ENCODE measurements at places on chromosomes 3 and 15.

GRCh38 chr15:83970295-83970890 lies 265.2 kb upstream of the GOLGA6L4 start:
- DNase-seq, result no peak

DNA sequence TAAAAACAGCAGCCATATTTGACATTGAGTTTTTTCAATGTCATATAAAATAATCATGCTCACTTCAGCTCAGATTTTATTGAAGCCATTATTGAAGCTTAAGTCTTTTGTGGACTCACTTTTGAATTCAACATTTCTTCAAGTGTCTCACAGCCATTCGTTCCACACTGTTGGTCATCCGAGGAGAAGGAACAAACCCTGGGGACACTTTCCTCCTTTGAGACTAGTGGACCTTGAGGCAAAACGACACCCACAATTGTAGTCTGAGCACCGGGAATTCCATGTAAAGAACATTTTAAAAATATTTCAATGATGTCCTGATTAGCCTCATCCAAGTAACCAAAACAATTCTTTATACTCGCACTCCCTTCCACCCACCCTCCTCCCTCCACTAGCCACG lies 174.7 kb downstream of the CD47 start:
- no peak for DNase-seq

GRCh38 chr3:99690761-99691369 lies 52.5 kb downstream of the COL8A1 start:
- no peak for DNase-seq

GRCh38 chr15:69865369-69865768 lies 232.3 kb downstream of the TLE3 start:
- DNase-seq, result no peak

DNA sequence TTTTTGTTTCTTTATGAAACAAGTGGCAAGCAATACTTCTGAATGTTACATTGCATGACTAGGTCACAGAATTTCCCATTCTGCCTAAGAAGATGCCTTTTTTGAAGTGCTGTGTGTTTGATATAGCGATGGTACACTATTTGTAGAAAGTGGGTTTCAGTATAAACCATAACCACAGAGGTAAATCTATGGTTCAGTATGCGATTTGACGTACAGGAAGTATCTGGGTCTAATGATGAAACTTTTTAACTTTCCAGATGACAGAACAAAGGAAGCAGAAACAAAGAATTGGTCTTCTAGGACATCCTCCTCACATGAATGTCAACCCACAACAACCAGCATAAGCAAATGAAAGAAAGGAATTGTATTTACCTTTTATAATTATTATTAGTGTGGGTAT lies 133.4 kb upstream of the BHLHE40 start:
- DNase-seq, result no peak

DNA sequence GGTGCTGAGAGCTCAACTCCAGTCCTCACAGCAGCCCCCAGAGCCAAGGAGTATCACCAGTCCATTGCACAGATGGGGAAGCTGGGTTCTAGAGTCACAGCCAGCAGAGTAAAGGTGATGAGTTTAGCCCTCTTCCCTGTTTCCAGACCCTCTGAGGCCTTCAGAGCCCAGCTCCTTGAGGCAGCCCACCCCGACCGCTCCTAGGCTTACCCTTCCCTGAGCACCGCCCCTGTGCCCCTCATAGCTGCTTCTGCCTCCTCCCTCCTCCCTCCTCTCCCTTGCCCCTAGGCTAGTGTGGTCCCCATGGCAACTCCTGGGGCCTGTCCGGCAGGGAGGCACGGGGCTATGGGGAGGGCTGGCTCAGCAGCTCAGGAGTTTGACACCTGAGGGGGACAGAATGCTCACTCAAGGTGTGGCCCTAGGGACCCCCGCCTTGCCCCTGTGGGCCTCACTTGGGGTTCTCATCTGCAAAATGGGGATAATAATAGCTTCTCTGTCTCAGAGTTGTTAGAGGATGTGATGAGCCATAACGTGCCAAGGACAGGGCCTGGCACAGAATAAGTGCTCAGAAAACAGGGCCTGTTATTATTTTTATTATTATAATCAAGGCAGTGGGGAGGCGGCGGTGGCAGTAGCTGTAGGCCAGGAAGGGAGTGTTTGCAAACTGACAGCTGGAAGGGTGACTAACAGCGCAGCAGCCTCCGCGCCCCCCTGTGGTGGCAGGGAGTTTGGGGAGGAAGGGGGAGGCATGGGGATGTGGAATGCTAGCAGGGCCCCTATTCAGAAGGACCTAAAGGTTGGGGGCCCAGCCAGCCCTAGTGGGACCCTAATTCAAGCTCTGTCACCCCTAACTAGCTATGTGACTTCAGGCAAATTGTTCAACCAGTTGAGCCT lies 11.5 kb downstream of the CSK start:
- DNase-seq, result no peak

DNA sequence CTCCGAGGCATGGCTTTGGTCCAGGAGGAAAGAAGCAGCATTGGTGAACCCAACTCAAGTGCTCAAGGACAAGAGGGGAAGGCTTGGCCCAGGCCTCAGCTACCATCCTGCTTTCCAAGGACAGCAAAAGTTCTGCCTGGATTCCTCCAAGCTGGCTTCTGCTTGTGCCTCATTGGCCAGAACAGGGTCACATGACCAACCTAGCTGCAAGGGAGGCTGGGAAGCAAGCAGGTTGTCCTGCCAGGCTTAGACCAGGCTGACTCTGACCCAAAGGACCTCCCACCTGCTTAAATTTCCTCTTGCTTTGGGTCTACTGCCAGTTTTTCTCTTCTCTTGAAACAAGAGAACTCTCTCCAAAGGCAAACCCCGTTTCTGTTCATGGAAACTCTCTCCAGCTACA lies 70.7 kb downstream of the RPN1 start:
- no peak for DNase-seq

DNA sequence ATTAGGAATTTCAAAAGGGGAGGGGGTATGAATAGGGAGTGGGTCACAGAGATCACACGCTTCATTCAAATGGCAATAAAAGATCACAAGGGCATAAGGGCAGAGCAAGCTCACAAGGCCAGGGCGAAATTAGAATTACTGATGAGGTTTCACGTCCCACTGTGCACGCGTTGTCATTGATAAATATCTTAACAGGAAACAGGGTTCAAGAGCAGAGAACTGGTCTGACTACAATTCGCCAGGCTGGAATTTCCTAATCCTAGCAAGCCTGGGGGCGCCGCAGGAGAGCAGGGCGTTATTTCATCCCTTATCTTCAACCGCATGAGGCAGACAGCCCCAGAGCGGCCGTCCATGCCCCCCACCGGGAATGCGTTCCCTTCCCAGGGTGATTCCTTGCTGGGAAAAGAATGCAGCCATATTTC lies 18.1 kb upstream of the SMCO1 start:
- DNase-seq, result no peak

DNA sequence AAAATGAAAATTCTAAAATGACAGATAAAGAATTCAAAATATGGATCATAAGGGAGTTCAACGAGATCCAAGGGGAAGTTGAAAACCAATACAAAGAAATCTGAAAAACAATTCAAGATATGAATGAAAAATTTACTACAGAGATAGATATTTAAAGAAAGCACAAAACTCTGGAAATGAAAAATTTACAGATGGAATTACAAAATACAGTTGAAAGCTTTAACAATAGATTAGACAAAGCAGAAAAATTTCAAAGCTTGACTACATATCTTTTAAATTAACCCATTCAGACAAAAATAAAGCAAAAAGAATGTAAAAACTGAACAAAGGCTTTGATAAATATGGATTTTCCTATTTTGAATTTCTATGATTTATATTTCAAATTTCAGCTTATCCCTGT lies 211.1 kb downstream of the SLC9A9 start:
- DNase-seq, result no peak

- no peak for DNase-seq
Measured at GRCh38 chr3:9222049-9222448, 27.4 kb downstream of the SRGAP3 start.

- no peak for DNase-seq
Measured at GRCh38 chr3:180250172-180250571, 213.4 kb upstream of the PEX5L start.

- no peak for DNase-seq
Measured at GRCh38 chr3:197362081-197362480, 63.7 kb upstream of the DLG1 start.

DNA sequence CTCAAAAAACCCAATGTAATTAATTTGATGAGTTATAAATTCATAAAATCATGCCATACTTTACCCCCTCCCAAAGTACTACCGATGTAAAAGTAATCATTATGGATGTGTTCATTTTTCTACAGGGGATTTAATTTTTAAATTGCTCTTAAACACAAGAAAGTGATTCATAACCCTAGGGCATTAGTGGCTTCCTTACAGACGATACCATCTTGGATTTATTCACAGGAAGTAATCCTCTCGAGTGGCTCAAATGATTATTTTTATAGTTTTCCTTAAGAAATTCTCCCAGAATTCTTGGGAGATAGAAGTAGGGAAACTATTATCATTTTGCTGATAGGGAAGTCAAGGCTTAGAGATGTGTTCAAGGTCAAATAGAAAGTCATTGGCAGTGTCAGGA lies 80.9 kb downstream of the PEX5L start:
- DNase-seq, result no peak

- DNase-seq, result no peak
Measured at GRCh38 chr3:108036984-108037741, 53.7 kb downstream of the CD47 start.

DNA sequence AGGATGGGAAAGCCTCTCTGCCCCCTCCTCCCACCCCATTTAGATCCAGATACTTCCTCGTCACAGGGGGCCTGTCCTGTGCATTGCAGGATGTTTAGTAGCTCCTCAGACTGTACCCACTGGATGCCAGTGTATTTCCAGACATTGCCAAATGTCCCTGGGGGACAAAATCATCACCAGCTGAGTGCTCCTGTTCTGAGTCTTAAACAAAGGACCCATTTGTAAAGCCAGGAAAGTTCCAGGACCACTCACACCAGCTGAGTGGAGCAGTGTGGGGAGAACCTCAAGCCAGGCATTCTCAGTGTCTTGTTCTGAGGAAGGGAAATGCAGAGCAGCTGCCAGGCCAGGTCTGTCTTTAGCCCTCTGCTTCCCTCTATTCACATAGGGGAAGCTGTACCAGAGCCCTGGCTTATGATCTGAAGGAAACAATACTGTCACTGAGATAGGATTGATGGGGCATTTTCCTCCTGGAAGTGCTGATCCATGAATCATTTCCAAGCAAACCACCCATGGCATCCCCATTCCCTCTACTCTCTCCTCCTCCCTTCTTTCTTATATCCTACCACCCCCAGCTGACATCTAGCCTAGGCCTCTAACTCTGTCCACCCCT lies 67.4 kb upstream of the MEX3B start:
- no peak for DNase-seq

GRCh38 chr15:83869341-83869740 lies 215.4 kb downstream of the ADAMTSL3 start:
- DNase-seq, result no peak

GRCh38 chr15:82790321-82790720 lies 15.5 kb downstream of the FSD2 start:
- DNase-seq, result no peak

- DNase-seq, result no peak
Measured at GRCh38 chr3:113211330-113212149, at the start of gene BOC. Gene BOC, plus strand, starts transcription at chr3:113211557. Its CDS starts 38,246 bp downstream, at chr3:113249803.

- no peak for DNase-seq
Measured at GRCh38 chr3:27326202-27326601, 43.0 kb downstream of the NEK10 start.

DNA sequence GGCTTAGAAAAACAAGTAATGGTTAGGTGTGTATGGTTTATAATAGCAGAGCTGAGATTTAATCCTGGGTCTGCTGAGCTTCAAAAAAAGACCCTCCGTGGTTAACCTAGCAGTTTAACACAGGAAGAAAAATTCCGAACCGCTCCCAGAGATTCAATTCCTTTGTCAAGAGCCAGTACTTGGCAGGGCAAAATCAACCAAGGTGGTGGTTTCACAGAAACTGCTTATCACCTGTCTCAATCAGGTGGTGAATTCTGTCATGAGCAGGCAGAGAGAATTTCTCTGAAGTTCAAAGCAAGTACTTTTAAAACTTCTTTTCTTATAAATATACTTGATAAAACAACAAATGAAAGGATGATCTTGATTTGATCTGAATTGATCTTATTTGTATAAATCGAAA lies 17.2 kb downstream of the SYNPR start:
- no peak for DNase-seq

DNA sequence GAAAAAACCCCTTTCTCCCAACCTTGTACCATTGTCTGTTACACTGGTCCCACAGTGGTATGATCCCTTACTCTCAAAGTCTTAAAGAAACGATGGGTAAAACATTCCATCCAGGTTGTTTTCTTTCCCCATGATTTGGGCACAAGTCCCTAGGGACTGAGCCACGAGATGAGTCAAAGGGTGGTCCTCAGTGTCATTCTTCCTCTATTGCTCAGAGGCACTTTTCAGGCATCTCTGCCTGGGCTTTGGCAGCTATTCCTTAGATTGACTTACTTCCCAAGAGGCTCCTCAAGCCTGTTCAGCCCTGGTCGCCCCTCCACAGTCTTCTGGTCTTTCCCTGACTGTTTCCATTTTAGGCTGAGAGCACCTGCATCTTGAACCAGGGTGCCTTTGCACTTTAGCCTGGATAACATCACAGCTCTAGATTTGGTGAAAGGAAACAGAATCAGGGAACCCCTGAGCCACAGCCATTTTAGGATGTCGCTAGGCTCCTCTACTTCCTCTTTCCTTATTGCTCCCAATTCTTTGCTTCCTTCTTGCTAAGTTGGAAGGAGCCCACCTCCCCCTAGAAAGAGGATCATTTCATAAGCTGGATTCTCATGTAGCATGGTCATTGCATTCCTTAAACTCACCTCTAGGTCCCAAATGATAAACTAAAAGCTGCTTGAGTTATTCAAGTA lies 131.0 kb upstream of the TPRG1 start:
- DNase-seq, result no peak

GRCh38 chr15:91946581-91947292 lies 93.2 kb downstream of the SLCO3A1 start:
- no peak for DNase-seq

All from NCI-H1436 treated with DMSO at 0.1 percent for 48 hours (cell line).